CD4-positive, alpha-beta T cell treated with Interleukin-4 for 4 hours (primary cell): ENCODE measurements at places on chromosomes 5 and 9.

- DNase-seq: no peak
Observed at GRCh38 chr9:70601000-70601951, 186.8 kb upstream of the KLF9 start.

GRCh38 chr5:115333164-115333563 lies 36.7 kb upstream of the CCDC112 start:
- no peak for DNase-seq

DNA sequence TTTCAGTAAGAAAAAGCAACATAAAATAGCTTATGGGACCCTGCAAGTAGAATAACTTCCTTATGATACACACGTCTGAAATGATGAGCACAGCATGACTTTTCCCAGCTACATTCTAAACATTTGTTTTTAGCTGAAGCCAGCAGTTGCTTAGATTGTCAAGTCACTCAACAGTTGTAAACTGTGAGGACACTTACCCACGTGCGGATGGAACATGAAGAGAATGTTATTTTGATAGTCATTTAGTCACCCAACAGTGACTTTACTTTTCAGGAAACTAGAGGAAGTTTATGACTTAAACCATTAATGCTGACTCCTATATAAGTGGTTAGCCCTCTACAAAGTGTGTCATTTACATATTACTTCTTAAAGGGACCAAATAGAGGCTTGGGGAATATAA lies 3.0 kb downstream of the HACD4 start:
- peak; percentile 20 for DNase-seq

GRCh38 chr9:115118879-115119218 lies 892 bp upstream of the TNC start:
- no peak for DNase-seq

DNA sequence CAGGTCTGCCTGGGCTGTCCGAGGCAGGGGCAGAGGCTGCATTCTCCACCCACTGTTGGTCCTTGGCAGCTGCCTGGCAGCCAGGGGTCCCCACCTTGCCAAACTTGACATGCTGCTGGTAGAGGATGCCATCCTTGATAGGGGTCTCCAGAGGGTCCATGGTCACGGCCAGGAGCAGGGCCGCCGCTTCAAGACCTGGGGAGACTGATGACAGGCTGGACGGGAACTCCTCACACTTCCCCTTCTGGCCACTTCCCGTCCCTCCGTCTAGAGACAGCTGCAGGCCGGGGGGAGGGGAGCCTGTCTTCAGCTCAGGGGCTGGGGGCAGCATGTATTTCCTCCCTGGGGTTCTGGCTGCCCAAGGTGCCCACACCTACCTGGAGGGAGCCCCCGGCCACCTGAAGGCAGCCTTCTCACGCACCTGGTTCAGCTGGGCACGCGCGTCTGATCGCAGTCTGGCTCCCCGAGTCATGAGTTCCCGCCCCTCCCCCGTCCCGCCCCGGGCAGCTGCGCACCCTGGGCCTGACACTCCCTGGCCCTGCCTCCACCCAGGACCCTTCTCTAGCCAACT lies at the start of gene DOK3:
DOK3 (minus strand) TSS at position 446 of the 571 bp plus-strand sequence; CDS start at position 160, 286 bp downstream.
- no peak for DNase-seq
